ENCODE measurements at places on chromosomes 7 and 10.

DNA sequence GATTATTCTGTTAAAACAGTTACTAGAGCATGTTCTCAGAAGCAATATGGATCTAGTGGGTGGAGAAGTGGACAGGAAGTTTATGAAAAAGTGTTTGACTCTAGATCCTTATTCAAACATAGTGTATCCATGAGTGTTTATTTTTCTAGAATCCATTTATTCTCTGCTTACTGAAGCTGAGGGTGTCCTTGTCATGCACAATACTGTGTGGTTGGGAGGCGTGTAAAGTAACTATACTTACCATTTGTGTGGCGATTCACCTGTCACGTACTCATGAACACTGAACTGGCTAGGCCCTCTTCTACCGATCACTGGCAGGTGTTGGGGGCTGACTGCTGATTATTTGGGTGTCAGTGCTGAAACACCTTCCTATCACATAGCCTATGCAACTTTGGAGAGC is 74.0 kb downstream of the POU6F2 start:
- no peak for DNase-seq

GRCh38 chr7:100247152-100247757 is 27.5 kb downstream of the PVRIG start:
- no peak for DNase-seq

GRCh38 chr7:25311346-25311745 is 83.1 kb upstream of the NPVF start:
- no peak for DNase-seq

GRCh38 chr7:27560706-27561235 is 101.9 kb downstream of the HIBADH start:
- no peak for DNase-seq

- no peak for DNase-seq
These were observed 157.2 kb downstream of the CHRM2 start for GRCh38 chr7:137025469-137026175.

- no peak for DNase-seq
These were observed 3.5 kb downstream of the VGF start for GRCh38 chr7:101161692-101162471.

DNA sequence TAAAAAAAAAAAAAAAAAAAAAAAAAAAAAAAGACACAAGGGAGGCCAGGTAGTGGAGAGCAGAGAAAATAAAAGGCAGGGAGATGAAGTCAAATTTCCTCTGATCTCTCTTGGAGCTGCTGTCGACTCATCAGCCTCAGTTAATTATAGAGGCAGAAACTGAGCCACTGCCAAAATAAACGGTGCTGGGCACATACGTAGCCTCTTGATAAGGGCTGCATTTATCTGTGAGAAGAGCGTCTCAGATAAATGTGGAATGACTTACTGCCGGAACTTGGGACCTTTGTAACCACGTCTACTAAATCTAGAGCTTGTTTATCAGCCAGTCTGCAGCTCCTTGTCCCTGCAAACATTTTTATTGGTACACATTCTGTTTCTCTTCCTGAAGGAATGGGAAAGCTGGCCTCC is 162.3 kb downstream of the BAMBI start:
- DNase-seq, result no peak

DNA sequence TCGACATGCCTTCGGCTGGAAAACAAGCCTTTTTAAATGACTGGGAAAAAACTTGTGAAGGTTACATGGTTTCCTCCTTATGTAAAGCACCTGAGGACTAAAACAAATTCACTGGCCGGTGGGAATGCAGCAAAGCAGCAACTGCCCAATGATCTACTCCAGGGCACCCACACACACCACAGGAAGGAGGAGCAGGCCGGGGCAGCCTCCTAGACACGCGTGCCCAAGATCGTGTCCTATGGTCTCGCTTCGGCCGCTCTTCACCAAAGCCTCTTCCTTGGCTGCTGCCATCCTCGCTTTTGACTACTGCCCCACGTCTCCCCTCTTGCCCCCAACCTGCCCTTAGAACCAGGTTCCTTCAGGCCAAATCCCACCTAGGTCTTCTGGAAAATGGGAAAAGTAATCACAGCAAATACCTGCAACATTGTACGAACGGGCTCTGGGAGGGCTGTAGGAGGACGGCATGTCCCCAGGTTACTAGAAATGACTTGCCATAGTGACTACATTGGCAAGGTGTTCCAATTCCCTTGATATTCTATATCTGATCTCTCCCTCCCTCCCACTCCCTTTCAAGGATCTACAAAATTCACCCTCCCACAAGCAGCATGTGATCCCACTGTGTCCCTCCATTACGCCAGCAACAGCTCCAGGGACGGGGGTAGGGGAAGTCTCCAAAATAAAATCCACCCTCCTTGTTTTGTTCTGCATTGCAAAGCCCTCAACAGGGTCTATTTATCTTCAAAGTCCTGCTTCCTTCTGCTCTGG is 84.9 kb downstream of the RNF216 start:
- no peak for DNase-seq
